Stimulated activated CD4-positive, alpha-beta T cell treated with anti-CD3 and anti-CD28 coated beads, Interleukin-2, amount 100 ng/mL, for 4 hours (primary cell): ENCODE measurements at places on chromosomes 2 and 18.

GRCh38 chr18:36392979-36393287, 95.4 kb downstream of the FHOD3 start:
- no peak for DNase-seq

DNA sequence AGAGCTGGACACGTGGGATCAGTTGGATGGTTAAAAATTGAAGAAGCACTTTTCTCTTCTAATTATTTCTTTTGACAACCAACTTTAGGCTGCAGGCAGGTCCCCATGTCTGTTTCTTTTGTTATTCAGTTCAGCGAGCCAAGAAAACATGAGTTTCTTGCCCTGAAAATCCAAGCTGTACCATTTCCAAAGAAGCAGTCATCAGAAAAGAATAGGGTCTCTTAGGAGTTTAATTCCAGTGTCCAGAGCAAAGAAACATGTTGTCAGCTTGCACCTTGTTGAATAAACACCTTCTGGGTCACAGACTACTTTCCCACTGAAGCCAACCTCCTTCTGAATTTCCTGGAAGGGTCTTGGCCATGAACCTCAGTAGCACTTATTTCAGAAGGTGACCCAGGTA, 170.5 kb upstream of the COPS8 start:
- DNase-seq = no peak

GRCh38 chr18:37913051-37913450, 347.5 kb upstream of the CELF4 start:
- DNase-seq = no peak

DNA sequence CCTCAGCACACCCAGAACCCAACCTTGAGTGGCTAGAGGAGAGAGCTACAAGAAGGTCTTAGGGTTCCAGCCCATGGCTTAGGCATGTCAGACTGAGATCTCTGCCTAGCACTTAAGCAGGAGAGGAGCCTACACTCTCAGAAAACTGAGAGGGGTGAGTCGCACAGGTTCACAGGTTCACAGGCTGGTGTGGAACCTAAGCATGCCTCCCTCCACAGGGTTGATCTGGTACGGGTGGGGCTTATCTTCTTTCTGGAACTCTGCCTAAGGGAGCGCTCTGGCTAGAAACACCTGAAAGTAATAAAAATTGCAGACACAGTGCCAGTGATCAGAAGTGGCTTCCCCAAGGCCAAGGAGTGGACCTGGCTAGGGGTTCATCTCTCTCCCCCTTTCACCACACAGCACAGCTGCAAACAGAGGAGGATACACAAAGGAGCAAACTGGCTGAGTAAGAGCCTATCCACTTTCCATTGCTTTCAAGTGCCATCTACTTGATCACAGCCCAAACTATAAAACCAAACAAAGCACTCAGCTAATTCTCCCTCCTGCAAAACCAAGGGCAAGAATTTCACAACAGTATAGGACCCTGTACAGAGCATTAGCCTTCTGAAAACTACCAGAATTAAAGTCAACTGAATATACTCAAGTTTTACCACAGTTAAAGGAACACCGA, 481.9 kb upstream of the SETBP1 start:
- DNase-seq = no peak

- DNase-seq = no peak
Observed at GRCh38 chr2:98180456-98180855, 93.5 kb downstream of the VWA3B start.

DNA sequence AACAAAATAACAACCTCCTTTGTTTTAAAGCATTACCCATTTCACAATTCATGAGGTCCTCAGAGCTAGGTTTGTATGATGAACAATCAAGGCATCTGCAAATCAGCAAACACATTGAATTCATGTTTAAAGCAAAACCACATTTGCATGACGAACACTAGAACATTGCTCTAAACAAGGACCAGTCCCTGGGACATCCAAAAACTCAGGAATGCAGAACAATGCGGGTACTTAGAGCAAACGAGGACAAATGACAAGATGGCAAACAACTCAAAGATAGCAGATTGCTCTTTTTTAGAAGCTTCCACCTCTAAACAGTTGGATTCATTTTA, 45.7 kb upstream of the RALBP1 start:
- no peak for DNase-seq

DNA sequence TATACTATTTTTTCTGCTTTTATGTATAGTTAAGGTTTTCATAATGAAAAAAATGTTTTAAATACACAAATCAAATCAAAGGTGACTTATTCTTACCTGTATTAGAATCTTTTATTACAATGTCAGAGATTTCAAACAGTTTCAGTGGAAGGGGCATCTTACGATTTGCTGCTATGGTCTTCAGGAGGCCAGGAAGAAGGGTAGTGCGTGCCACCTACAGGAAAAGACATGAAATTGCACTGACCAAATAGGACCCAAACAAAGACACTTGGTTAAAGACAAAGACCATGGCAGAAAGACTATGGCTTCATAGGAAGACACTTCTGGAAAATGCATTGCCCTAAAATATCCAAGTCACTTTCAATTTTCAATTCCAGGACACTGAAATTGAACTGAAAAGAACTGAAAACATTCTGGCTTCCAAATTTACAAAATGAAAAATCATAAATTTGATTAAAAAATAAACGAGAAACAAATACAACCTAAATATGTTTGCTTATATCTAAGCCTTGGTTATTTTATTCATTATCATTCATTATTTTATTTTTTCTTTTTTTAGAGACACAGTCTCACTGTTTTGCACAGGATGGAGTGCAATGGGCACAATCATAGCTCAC, 42.1 kb downstream of the FARSB start:
- no peak for DNase-seq

DNA sequence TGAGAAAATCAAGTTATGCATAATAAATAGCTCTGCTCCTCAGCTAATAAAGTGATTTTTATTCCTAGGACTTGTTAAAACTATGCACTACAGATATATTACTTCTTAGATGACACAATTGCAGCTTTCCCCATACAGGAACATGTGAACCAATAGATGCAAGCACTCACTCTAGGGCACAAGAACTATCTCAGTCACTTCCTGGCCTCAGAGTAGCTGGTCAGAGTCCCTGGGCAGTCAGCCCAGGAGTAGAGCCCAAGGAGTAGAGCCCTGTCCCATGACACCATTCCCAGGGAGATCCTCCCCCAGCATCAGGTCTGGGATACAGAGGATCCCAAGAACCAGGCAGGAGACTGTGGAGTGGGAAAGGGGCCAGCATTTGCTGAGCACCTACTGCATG, 2.7 kb downstream of the TNS1 start:
- DNase-seq = no peak

DNA sequence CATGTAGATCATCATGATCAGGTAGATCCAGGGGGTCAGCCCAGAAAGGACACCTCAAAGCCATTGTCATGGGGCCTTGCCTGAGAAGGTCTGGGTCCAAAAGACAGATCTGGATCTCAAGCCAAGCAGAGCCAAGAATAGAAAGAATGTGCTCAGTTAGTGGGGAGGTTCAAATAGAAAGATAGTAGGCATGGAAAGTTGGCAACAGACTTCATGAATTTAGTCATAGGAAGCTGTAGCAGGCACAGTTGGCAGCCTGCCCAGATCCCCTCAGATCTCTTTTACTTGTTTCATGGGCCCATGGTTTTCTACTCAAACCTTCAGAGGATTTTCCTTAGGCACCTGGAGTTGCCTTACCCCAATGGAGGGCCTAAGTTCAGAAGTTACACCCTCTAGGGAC, 767.0 kb downstream of the SLC4A3 start:
- DNase-seq = no peak

- DNase-seq = no peak
Observed at GRCh38 chr2:173754165-173754564, 211.0 kb downstream of the SP3 start.

GRCh38 chr2:102773149-102773705, 11.4 kb downstream of the TMEM182 start:
- no peak for DNase-seq

DNA sequence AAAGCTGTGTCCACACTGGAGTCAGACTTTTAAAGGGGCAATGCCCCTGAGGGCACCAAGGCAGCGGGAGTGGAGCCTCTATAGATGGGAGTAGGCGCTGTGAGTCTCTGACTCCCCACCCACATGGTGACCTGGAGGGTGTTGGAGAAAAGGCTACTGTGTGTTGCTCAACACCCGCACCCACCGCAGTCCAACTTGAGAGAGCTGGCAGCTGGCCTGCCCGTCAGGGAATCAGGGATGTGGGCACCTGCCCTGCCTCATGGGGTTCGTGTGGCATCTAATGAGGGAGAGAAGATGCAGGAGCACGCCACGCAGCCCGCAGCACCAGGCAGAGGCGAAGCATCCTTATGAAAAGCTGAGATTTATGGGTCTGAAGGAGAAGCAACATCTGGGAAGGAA, 84.2 kb downstream of the KLHL29 start:
- no peak for DNase-seq

- DNase-seq = no peak
Observed at GRCh38 chr2:24214880-24215279, 40.0 kb downstream of the FAM228A start.

GRCh38 chr2:232286001-232286868, 92.3 kb upstream of the ALPP start:
- no peak for DNase-seq

DNA sequence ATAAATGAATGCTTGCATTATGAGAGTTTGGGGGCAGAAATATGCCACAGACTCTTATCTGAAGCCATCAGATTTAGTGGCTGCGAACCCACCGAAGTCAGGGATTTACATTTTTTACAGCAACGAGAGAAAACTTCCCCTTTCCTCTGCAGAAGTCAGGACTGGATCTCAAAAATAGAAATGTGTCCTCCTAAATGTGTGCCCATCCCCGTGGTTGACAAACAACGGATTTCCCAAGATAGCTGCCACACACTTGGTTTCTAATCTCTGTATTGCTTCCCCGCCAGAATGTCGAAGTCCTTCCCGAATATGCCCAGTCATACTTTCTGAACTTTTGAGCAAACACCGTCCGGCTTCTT, 879 bp upstream of the ADAM23 start:
- no peak for DNase-seq

DNA sequence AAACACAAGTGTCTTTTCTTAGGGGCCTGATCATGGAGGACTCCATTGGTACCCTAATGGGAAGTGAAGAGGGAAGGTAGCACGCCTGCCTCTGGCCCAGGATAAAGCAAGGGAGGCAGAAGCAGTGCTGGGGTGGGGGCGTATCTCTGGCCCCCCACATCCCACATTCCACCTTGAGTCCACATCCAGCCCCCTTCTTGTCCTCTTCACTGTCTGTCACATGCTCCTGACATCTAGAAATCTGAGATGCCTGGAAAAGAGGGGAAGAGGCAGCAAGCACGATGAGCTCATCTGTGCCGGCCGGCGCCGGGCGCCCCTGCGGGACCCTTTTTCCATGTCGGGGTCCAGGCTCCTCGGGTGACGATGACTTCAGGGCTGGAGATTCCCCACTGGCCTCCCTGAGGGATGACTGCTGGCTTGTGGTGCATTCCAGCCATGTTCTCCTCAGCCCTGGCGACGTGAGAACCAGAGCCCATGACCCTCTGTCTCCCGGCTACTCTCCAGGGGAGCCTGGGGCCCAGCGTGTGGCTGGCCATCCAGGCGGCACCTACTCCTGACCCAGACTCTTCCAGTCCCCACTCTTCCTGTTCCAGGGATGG, 277.5 kb downstream of the DYSF start:
- no peak for DNase-seq

DNA sequence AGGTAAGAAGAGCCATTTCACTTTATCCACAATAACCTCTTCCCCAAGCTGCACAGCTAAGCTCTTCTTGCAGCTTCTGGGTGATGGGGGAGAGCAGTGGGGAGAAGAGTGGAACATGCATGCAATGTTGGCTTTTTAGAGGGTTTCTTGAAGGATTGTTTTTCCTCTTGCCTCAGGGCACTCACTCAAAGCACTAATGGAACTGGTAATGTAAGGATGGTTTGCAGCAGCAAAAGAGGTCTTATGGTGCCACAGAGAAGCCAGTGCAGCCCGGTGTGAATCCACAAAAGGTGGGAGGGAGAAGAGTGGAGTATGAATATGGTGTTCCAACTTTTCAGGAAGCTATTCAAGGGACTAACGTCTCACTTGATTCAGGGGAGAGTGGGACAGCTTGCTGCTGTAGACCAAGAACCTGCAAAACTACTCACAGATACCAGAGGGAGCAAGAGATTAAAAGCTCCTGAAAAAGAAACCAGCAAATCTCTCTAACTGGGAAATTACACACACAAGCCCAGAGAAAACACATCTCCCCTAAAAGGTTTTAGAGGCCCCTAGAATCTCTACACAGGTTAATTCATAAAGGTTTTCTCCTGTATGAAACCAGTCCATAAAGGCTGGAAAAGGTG, 116.4 kb downstream of the CHN1 start:
- DNase-seq = no peak

GRCh38 chr2:180990794-180991193, 10.4 kb downstream of the UBE2E3 start:
- DNase-seq = no peak

GRCh38 chr2:67871686-67872412, 191.0 kb downstream of the C1D start:
- DNase-seq = no peak

GRCh38 chr2:68548396-68548795, 81.0 kb downstream of the APLF start:
- no peak for DNase-seq

- no peak for DNase-seq
Observed at GRCh38 chr2:22878121-22878520, 506.9 kb upstream of the KLHL29 start.

GRCh38 chr18:6058941-6059340, 163.6 kb upstream of the TMEM200C start:
- no peak for DNase-seq

DNA sequence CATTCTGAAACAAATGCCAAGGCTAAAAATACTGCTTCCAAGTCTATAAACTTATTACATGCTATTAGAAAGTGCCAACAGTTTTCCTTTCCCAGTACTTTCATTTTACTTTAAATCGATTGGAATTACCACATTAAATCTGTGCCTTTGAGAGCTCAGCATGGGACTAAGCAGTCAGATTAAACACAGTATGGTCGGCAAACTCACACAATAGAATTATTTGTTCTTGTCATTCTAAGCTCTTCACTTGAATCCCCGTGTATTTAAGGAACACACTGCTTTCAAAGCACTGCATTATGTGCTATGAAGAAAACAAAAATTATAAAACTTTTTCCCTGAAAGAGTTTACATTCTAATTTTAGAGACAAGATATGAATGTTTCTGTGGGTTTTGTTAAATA, 444.4 kb upstream of the SLC39A10 start:
- no peak for DNase-seq

DNA sequence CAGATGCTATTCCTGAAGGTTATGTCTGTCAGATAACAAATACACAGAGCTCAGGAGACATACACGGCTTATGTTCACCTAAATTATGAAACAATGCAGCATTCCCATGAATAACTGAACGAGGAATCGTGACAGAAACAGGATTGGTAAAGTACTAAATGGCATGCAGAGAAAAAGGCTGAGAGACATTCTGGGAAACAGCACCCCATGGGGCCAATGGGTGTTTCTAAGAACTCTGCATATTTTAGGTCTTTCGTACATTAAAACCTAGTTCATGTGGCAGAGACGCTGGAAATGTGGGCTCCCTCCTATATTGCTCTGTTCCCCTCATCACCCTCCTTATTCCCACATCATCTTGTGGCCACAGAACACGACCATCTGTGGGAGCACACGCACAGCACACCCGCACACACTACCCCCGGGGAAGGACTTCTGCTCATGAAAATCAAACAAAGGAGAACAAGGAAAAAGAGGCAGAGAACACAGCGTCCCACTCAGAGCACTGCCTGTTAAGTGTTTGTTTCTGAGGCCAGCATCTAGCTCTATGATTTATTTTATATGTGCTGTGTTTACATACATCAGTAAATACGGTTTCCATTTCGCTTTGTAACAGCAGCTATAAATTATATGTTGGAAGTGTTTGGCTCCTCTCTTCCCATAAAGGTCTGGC, 143.6 kb downstream of the AFF3 start:
- no peak for DNase-seq
